ENCODE measurements at places on chromosomes 16 and 17. TPM values are rescaled to one million over a fixed set of nuclear protein-coding genes. Genes with fewer than 3 reads are reported as not detected.

- no peak for DNase-seq
These were observed 108.1 kb downstream of the SPAG9 start for GRCh38 chr17:51012538-51012937.

PHAF1 gene
- total RNA-seq = 10.4 TPM

CALB2 gene
- 0.36 TPM for total RNA-seq

GRCh38 chr17:61057257-61057656 is 342.4 kb upstream of the TBX2 start:
- no peak for DNase-seq

MAPT gene
- total RNA-seq = 28.6 TPM

TBX6 gene
- total RNA-seq = 1.0 TPM

- DNase-seq = no peak
These were observed 250.0 kb upstream of the CACNG5 start for GRCh38 chr17:66584927-66585326.

GRCh38 chr16:9128346-9129342 is 37.2 kb downstream of the HAPSTR1 start:
- no peak for DNase-seq

IL21R gene
- 0.05 TPM for total RNA-seq

FA2H gene
- total RNA-seq = not detected

DNA sequence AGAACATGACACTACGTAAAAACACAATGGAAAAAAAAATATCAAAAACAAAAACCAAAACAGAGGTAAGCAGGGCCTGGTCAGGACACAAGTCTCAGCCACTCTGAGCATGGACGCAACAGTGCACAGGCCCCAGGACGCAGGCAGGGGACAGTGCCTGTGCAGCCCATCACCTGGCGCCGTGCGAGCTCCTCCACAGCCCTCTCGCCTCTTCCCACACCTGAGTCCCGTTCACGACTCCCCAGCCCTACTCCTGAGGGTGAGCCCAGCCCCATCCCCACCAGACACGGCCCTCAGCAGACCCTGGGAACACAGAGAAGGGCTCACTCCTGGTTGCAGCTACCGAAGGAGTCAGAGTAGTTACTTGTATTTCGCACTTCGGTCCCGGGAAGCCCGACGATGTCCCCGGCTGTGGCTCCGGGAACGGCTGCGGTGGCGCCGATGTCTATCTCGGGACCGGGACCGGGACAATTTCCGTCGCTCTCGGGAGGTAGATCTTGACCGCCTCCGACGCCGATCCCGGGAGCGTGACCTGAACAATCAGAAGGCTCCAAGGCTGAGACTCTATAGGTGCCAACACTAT is 9.4 kb downstream of the HBQ1 start:
- no peak for DNase-seq

DNA sequence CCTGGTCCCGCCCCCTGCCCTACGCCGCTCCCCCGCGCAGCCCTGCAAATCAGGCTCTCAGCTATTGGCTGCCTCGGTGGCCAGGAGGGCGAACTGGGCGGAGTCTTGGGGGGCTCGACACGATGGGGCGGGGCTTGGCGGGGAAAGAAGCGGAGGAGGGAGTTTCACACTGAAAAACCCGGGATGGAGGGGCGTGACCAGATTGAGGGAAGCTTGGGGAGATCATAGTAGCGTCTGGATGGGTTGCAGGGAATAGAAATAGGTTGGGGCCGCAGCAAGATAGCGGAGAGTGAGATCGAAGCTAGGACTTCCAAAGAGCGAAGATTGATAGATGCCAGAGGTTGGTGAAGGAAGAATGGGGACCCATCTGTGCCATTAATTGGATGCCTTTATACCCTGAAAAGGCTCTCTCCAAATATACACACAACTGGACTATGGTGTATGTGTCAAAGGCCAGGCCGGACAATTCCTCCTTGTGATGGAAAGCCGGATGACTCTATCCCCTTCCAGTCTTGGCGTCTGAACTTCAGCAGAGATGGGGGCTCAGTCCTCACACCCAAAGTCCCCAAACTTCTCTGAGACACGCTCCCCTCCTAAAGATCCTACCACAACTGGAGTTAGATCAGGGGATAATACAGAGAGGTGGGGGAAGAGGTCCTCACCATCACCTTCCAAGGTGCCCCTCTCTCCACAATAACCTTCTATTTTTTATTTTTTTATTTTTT is 376 bp upstream of the STAC2 start:
- peak; percentile 74 for DNase-seq

MLKL gene
- 3.2 TPM for total RNA-seq

WSB1 gene
- 53.3 TPM for total RNA-seq

KIF1C gene
- total RNA-seq = 686 TPM

SPATA32 gene
- total RNA-seq = not detected

DNA sequence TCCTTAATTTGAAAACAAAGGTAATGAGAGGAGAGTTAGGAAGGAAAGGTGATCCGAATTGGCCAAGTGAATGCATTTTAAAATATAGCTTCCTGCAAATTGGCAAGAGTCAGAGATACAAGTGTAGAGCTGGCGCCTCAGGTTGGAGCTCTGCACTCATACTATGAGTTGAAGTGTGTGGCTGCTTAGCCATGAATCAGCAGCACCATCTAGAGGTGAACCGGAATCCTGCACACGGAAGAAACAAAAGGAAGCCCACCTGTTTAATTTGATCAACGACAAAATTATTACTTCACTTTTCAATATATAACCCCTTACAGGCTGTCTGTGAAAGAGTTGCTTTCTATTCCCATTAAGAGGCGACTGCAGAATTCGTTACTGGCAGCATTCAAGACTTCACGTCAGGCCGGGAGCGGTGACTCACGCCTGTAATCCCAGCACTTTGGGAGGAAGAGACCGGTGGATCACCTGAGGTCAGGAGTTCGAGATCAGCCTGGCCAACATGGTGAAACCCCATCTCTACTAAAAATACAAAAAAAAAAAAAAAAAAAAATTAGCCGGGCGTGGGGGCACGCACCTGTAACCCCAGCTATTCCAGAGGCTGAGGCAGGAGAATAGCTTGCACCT is 1253.7 kb upstream of the CDH8 start:
- DNase-seq = no peak

NDRG4 gene
- 763 TPM for total RNA-seq

DNA sequence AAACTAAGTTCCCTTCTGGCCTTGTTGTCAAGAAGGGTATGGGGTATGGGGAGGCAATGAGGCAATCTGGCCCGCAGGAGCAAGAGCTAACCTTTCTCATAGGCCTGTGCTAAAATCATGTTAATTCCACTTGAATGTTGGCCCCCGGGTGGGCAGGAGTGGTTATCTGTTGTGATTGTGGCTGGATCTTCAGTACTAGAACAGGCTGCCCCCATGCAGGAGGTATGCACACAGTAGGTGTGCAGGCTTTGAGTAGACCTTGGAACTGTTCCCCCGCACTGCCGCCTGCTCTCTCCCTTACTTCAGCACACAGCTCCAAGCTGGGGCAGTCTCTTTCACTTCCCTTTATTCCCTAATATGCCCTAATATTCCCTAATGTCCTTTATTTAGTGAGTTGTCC is 52.4 kb upstream of the TANGO6 start:
- no peak for DNase-seq
